ENCODE measurements at places on chromosomes 3 and 15. TPM values are rescaled to one million over a fixed set of nuclear protein-coding genes. Genes with fewer than 3 reads are reported as not detected.

- no peak for DNase-seq
- no peaks in the 10 kb centered on the region for H3K27me3 ChIP-seq
- H3K27ac ChIP-seq, result no peak overlapping the region
- no peaks in the 10 kb centered on the region for H3K36me3 ChIP-seq
- no peaks in the 10 kb centered on the region for H3K4me1 ChIP-seq
- H3K4me3 ChIP-seq, result no peak overlapping the region
These were observed 48.8 kb downstream of the HMCES start for GRCh38 chr3:129327510-129327909.

DNA sequence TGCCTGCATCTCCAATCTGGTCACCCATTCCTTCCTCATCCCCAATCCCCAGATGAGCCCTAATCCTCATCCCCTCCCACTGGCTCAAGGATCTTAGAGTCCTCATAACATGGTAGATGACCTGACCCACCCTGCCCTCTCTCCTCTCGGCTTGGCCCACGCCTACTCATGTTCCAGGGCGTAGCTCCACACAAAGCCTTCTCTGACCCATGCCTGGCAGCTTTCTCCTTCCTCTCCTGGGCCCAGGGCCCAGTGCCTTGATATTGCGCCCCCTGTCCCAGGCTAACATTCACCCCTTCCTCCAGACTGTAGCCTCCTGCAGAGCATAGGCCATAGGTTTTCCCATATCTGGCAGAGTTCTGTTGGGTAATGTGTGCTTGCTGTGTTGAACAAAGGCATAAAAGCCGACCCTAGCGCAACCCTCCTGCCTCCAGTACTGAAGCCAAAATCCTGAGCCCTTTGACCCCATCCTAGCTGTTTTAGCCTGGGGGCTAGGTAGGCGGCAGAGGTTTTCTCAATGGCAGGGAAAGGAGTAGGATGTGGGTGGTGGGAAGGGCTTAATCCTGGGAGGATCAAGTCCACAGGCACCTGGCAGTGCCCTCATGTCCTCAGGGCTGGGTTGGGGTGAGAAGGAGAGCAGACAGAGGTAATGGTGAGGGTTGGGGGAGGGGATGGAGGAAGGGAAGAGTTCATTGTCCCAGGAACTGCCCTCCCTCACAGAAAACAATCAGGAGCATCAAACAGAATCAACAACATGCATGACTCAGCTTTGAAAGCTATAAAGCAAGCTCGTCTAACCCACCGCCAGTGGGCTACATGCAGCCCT, 35.5 kb downstream of the MESD start:
- H3K36me3 ChIP-seq, result no peaks in the 10 kb centered on the region
- peaks cover 44% of the 10 kb centered on the region for H3K4me1 ChIP-seq
- no peaks in the 10 kb centered on the region for H3K27me3 ChIP-seq
- DNase-seq, result no peak
- no peak overlapping the region for H3K4me3 ChIP-seq
- H3K27ac ChIP-seq, result no peak overlapping the region

Gene BTBD1
- 80.0 TPM for total RNA-seq

Gene GOLGA8G
- total RNA-seq, result not detected

Gene HTR3E
- not detected for total RNA-seq

Data from HCT116 (cell line).